ENCODE measurements at places on chromosomes 2 and 18. TPM values are rescaled to one million over a fixed set of nuclear protein-coding genes. Genes with fewer than 3 reads are reported as not detected.

DNA sequence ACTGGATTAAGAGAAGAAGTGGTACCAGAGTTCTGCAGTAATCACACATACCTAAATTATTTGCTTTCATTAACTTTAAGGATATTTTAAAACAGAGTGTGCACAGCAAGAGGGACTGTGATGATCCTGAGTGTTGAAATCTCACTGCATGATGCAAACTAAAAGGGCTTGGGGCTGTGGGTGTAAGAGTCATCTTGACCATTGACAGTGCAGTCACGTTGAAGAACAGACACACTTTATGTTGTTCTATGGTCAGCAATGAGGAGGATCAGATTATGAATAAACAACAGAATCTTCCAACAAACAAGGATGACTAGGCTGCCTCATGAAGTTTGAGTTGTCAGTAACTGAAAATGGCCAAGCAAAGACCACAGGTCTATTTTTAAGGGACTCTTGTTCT, 87.2 kb upstream of the GALNT5 start:
- no peaks in the 10 kb centered on the region for H3K4me1 ChIP-seq
- H3K27ac ChIP-seq: no peak overlapping the region
- no peaks in the 10 kb centered on the region for H3K27me3 ChIP-seq
- H3K4me3 ChIP-seq: no peak overlapping the region
- H3K36me3 ChIP-seq: no peaks in the 10 kb centered on the region

RGPD4 gene
- 0.29 TPM for total RNA-seq

GRCh38 chr2:200961674-200962073, 1.8 kb downstream of the ORC2 start:
- no peaks in the 10 kb centered on the region for H3K27me3 ChIP-seq
- no peak overlapping the region for H3K27ac ChIP-seq
- H3K4me3 ChIP-seq: no peak overlapping the region
- DNase-seq: no peak

TMEFF2 gene
- total RNA-seq: not detected

EHD3 gene
- 9.1 TPM for total RNA-seq

AFF3 gene
- 42.0 TPM for total RNA-seq

DNA sequence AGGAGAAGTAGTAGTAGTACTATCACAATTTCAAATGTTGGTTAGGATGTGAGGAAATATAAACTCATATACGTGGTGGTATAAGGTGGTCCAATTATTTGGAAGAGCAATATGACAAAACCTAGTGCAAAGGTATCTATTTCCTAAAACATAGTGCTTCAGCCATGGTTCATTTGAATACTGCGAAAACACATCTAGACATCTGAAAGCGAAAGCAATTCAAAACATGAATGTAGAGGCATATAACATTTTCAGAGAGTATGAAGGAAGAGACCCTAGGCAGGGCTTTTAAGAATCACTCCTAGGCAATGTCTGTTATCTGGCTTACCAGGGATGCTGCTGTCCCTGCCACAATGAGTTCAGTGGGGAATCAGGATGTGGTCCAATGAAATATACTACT, 1085.8 kb downstream of the TDRD15 start:
- H3K4me3 ChIP-seq: no peak overlapping the region
- no peak overlapping the region for H3K27ac ChIP-seq
- no peak for DNase-seq
- no peaks in the 10 kb centered on the region for H3K4me1 ChIP-seq
- H3K27me3 ChIP-seq: no peaks in the 10 kb centered on the region
- no peaks in the 10 kb centered on the region for H3K36me3 ChIP-seq

GRCh38 chr2:80311304-80311703, 6.8 kb upstream of the LRRTM1 start:
- no peak overlapping the region for H3K27ac ChIP-seq
- H3K27me3 ChIP-seq: no peaks in the 10 kb centered on the region
- no peak overlapping the region for H3K4me3 ChIP-seq
- H3K36me3 ChIP-seq: no peaks in the 10 kb centered on the region
- no peak for DNase-seq
- H3K4me1 ChIP-seq: no peaks in the 10 kb centered on the region

C2orf15 gene
- 3.4 TPM for total RNA-seq

DNA sequence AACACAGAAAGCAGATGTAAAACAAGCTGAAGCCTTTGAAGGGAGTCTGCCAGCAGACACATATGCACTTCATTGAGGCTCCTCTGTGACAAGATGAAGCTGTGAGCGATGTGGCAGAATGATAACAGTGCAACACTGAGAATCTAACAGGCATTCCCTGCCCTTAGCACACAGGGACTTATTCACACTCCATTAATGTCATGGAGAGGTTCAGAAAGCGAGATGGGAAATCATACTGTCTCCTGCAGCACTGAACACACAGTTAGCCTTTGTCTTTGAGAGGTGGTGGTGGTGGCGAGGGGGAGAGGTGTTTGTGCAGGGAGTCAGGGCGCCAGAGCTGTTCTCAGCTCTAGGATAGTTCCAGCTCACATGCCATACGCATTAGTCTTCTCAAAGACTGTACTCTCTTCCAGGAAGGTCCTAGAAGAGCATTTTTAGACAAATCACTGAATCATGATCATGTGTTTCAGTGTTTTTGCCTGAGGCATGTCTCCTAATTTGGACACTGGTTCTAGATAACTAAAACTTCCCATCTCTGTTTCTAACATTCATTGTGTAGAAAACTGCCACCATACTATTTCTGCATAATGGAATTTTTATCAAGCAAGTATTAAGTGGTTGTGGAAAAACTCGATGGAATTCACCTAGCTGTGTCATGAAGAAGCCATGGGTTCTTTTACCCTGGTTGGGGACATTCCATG, 93.5 kb upstream of the ITGB6 start:
- H3K4me3 ChIP-seq: no peak overlapping the region
- DNase-seq: peak; percentile 44
- H3K36me3 ChIP-seq: peaks cover 37% of the 10 kb centered on the region
- peaks cover 10% of the 10 kb centered on the region for H3K4me1 ChIP-seq

GRCh38 chr2:151422917-151423439, 13.3 kb downstream of the RIF1 start:
- peaks cover 12% of the 10 kb centered on the region for H3K4me1 ChIP-seq
- DNase-seq: no peak

- H3K36me3 ChIP-seq: no peaks in the 10 kb centered on the region
- DNase-seq: no peak
- H3K27me3 ChIP-seq: no peaks in the 10 kb centered on the region
- no peaks in the 10 kb centered on the region for H3K4me1 ChIP-seq
- H3K27ac ChIP-seq: no peak overlapping the region
Observed at GRCh38 chr2:188322569-188323551, 31.2 kb downstream of the GULP1 start.

DNA sequence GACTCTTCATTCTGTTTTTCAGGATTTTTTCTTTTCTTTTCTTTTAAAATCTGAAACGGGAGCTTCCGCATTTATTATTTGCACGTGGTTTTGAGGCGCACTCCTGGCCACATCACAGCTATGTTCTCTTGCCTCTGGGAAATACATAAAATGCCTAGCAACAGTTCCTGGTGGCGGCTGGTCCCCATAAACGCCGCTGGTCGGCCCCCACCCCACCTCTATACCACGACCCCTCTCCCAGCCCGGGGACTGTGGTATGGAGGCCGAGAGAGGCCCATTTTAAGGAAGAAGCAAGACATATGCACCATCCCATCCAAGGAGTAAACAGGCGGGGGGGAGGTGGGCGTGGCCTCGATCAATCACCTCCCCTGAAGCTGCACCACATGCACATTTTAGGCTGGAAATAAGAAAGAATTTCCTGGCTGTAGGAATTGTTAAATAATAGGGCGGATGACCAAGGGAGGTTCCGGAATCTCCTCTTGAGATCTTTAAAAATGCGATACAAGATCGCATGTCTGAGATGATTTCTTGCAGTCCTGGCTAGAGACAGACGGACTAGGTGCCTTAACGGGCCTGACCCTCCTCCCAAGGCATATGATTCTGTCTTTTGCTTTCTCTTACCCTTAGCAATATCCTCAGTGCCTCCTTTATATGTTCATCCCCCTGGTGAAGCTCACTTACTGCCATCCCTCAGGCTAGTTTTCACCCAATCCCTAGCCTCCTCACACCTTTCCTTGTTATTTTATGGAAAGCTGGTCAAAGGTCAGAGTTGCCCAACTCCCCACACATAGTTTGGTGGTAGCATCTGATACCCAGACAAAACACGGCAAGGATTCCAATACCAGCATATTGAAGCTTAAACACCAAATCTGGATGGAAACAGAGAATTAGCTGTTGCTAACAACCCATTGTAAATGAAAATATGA, 82.4 kb downstream of the BCL2 start:
- H3K27ac ChIP-seq: peak overlapping the region; percentile 80
- DNase-seq: peak; percentile 77
- no peaks in the 10 kb centered on the region for H3K27me3 ChIP-seq
- H3K36me3 ChIP-seq: no peaks in the 10 kb centered on the region
- H3K4me1 ChIP-seq: no peaks in the 10 kb centered on the region
- peak overlapping the region; percentile 18 for H3K4me3 ChIP-seq

DNA sequence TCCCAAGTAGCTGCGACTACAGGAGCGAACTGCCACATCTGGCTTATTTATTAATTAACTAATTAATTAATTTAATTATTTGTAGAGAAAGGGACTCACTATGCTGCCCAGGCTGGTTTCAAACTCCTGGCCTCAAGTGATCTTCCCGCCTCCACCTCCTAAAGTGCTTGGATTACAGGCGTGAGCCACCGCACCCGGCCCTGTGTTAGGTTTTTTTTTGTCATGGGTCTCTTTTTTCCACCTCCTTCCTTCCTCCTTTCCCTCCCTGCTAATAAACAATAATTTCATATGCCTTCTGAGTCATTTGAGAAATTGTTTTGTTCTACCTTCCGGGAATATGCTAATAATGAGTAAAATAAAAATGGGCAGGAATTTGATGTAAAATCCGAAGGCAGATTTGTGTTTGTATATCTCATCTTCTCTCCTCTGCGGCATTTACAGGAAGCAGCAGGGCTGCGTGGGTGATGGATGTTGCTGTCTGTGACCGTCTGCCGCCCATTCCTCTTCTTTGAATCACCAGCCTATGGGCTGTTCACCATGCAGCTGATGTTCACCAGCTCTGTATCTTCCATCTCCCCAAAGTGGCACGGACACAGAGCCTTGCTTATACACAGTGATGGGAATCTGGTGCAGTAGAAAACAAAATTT, 89.9 kb downstream of the ACSL3 start:
- peaks cover 4% of the 10 kb centered on the region for H3K4me1 ChIP-seq
- H3K27ac ChIP-seq: no peak overlapping the region
- no peak overlapping the region for H3K4me3 ChIP-seq
- no peak for DNase-seq
- no peaks in the 10 kb centered on the region for H3K36me3 ChIP-seq

Measured in left lung (tissue), 14 donors.